ENCODE measurements at places on chromosomes 2 and 18.

DNA sequence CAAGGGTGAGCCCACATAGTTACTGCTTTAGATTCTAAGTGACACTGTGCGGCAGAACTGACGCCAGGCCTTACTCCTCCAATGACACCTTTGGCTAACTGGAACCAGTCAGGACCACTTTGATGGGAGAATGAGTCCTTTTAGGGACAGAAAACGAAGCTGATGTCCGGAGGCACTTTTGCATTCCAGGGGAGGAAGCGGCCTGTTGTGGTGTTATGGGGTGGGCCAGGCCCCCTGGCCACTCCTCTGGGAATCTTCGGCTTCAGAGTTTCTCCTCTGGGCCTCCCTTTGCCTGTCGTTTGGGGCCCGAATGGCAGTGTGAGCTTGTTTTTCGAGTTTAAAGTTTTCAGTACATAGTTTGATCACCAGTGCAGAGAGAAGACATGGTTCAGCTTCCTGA lies 65.9 kb downstream of the MBP start:
- no peak for DNase-seq

DNA sequence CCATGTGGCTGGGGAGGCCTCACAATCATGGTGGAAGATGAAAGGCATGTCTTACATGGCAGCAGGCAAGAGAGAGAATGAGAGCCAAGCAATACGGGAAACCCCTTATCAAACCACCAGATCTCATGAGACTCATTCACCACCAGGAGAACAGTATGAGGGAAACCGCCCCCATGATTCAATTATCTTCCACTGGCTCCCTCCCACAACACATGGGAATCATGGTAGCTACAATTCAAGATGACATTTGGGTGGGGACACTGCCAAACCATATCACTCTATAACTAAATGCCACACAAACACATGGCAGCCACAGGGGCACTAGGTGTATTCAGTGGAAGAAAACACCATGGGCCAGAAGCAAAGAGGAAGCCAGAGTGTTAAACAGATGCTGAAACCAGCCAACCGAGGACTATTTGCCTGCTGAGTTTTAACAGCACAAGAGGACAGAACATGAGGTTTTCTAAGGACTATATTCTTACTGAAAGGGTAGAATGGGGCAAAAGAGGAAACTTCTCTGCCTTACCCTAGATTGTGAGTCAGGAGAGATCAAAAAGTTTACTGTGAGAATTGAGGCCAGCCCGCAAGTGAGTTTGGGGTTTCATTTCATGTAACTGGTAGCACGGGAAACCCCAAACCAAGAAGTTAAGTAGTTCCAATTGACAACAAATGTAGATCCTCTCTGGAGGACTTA lies 49.2 kb downstream of the SIGLEC15 start:
- DNase-seq = no peak

DNA sequence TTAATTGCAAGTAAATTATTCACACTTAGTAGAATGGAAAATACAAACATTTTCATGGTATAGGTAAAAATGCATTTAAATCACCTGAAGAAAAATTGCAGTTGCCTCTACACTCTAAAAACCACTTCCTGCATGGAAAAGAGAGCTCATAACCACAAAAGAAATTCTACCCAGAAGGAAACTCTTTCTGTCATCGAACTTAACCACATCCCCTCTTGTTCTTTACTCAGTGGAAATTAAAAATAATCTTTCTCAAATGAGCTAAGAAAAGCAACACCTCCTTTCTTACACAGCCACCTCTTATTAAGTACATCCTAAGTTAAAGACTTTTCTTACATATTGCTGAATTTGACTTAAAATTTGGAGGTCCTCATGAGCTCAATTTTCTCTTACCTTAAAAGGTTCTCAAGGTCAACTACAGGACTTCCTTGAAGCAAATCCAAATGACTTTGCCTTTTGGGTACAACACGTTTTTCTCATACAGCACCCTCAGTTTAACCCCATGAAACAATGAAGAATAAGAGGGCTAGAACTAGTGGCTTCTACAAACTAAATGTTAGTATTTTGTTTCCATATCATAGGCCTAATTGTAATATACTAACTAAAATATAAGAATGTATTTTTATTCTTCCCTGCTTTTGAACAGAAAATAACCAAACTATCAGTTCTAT lies 109.1 kb upstream of the CRIM1 start:
- no peak for DNase-seq

GRCh38 chr2:10204326-10205161 lies 82.0 kb downstream of the RRM2 start:
- DNase-seq = no peak

GRCh38 chr2:127278959-127279358 lies 15.0 kb downstream of the ERCC3 start:
- no peak for DNase-seq

DNA sequence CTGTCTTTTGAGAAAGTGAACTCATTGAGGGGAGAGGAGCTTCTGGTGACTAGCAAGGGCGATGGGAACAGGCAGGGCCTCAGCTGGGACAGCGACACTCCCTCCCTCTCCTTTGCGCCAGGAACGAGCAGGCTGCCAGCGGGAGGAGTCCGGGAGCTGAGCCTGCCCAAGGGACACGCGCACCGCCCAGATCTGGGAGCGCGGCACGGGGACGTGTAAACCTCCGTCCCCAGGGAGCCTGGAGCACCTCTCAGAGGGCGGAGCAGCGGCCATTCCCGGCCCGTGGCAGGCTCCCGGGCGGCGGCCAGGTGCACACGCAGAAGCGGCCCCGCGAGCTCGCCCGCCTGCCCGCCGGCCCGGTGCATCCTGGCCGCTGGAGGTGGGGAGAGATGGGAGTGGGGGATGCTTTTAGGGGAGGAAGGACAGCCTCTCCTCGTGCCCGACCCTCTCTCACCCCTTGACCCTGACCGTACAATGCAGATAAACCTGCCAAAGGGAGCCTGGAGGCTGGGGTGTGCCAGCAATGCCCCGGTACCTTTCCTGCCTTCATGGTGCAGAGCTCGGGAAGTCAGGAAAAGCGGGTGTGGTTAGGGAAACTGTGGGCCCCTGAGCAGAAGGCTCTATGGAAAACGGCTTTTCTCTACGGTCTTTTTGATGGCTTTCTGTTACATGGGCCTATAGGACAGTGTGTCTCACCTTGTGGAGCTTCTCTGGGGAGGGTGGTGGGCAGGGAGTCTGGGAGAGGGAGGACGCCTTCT lies 2.2 kb downstream of the AQP4 start:
- DNase-seq = peak; percentile 20

- no peak for DNase-seq
Observed at GRCh38 chr2:3486047-3487027, 33.0 kb downstream of the ADI1 start.

- DNase-seq = peak; percentile 90
Observed at GRCh38 chr2:197310271-197310985, at the start of gene ANKRD44. Gene ANKRD44, minus strand, starts transcription at chr2:197310780. Its CDS starts 176 bp downstream, at chr2:197310604.

GRCh38 chr2:19879120-19879519 lies 22.7 kb downstream of the TTC32 start:
- DNase-seq = no peak
